Stimulated activated CD4-positive, alpha-beta T cell treated with anti-CD3 and anti-CD28 coated beads, Interleukin-1b, Interleukin-23, amount 100 ng/mL, for 48 hours (primary cell): ENCODE measurements at places on chromosomes 4 and X.

GRCh38 chr4:13081830-13082229 is 402.3 kb downstream of the RAB28 start:
- no peak for DNase-seq

DNA sequence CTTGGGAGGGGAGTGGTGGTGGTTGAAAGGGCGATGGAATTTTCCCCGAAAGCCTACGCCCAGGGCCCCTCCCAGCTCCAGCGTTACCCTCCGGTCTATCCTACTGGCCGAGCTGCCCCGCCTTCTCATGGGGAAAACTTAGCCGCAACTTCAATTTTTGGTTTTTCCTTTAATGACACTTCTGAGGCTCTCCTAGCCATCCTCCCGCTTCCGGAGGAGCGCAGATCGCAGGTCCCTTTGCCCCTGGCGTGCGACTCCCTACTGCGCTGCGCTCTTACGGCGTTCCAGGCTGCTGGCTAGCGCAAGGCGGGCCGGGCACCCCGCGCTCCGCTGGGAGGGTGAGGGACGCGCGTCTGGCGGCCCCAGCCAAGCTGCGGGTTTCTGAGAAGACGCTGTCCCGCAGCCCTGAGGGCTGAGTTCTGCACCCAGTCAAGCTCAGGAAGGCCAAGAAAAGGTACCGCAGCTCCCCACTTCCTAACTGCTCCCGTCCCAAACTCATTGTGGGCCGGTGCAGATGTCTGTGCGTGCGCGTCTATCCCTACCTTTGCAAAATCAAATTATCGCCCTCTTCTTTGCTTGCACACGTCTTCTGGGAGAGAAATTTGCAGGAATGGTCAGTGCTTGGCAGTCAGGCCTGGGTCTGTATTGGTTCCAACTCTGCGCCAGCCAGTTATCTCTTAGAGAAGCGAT is 533 bp downstream of the IL15 start:
- peak; percentile 14 for DNase-seq

GRCh38 chrX:40953369-40953768 is 131.9 kb upstream of the USP9X start:
- DNase-seq = no peak

GRCh38 chrX:47849778-47850177 is 13.1 kb downstream of the ZNF81 start:
- no peak for DNase-seq

GRCh38 chr4:159042097-159042605 is 60.7 kb upstream of the RAPGEF2 start:
- no peak for DNase-seq

- no peak for DNase-seq
Measured at GRCh38 chr4:128796934-128797333, 12.6 kb upstream of the JADE1 start.

- no peak for DNase-seq
Measured at GRCh38 chrX:42992199-42992943, 214.4 kb upstream of the PPP1R2C start.
